ENCODE measurements at places on chromosomes 4 and X.

- DNase-seq = no peak
Observed at GRCh38 chrX:97482666-97483300, 599.1 kb downstream of the RPA4 start.

- DNase-seq = no peak
Observed at GRCh38 chr4:53601251-53601764, 10.0 kb upstream of the LNX1 start.

GRCh38 chr4:836750-837301 is 10.9 kb upstream of the CPLX1 start:
- DNase-seq = no peak

DNA sequence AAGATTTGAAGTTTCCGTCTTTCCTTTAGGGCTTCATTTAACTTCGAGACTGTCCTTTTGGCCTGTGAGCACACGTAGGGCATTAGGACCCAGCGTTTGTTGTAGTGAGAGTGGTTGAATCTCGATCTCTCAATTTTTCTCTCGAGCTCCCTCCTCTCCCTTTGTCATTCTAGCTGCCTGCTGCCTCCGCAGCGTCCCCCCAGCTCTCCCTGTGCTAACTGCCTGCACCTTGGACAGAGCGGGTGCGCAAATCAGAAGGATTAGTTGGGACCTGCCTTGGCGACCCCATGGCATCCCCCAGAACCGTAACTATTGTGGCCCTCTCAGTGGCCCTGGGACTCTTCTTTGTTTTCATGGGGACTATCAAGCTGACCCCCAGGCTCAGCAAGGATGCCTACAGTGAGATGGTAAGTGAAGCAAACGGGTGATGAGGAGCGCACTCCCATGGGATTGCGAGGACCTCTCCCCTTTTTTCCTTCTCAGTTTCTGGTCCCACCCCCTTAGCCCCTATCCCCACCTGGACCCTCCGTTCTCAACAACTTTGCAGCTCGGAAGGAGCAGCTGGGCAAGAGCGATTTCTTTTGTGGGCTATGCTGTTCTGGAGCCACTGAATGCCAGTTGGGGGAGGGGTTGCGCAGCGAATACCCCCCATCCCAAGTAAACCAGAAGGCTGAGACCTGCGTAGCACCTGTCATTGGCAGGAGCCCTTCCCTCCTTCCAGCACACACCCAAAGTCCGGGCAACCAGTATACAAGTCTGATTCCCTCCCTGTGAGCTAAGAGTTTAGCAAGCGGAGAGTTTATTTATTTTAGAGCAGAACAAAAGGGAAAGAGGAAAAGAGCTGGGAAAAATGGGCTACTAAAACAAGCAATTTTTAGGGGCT is at the start of gene TMEM35A:
Gene TMEM35A (plus strand): TSS at position 164 of the 883 bp plus-strand sequence. CDS start 124 bp downstream, at position 288.
- DNase-seq = no peak

GRCh38 chr4:37604461-37604860 is 81.7 kb downstream of the RELL1 start:
- DNase-seq = no peak

DNA sequence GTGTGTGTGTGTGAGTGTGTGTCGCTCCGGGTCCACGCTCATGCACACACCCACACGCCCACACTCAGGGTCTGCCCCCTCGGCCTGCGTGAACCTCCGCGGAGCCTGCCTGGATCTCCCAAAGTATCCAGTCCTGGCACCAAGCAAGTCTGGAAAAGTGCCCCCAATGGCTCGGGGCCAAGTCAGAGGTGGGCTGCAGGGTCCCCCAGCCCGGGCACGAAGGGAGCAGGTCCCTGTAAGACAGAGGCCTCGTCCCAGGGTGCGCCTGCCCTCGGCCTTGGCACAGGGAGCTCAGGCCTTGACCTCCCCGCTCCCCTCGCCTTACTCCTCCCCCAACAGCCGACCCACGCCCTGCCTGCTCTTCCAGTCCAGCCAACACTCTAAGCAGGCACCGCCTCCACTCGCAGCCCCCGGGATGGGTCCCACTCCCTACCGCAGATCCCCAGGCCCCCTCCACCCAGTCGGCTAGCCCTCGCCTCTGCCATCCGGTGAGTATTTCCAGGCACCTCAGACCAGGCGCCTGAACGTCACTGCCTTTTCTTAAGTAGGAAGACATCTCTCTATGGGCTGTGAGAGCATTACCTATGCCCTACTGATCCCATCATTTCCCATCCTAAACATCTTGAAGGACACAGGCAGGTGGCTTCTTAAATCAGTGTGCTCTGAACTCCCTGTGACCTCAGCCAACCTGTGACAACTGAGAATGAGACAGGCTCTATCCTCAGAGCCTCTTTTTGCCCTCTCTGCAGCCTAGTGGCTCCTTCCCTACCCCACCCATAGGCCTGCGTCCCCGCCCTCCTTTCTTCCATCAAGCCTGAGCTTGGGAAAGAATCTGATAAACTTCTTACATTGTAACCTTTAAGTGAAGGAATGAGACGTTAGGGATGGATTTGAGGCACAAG is 704 bp downstream of the FAM114A1 start:
- DNase-seq = no peak

DNA sequence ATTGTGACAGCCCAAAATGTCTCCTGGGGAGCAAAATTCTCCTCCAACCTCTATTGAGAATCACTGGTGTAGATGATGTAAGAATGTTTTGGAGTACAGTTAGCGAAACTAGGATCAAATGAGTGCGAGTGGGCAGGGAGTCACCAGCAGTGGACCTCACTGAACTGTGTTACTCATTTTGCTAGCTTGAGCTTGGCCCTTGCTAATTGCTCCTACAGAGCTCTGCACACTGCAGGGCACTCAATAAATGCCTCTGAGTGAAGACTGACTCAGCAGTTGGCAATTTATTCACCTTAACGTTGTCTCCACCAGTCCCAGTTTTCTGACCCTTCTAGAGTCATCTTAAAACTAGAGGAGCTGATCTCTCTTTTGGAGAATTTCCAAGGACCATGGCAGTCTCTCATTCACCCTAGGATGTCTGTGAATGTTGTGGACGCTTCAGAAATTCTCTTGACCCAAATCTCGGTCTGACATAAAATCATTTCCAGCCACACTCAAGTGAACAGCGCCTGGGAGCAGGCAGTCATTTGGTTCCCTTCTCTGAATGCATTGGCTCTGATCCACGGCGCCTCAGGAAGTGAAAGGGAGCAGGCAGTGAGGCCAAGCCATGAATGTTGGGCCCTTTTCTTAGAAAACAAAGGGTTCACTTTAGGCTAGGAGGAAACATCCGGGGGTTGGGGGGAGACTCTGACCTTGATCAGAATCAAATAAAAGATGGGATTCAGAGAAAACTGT is 148.1 kb downstream of the NWD2 start:
- DNase-seq = no peak

GRCh38 chrX:107290019-107290418 is 83.6 kb downstream of the DNAAF6 start:
- no peak for DNase-seq

DNA sequence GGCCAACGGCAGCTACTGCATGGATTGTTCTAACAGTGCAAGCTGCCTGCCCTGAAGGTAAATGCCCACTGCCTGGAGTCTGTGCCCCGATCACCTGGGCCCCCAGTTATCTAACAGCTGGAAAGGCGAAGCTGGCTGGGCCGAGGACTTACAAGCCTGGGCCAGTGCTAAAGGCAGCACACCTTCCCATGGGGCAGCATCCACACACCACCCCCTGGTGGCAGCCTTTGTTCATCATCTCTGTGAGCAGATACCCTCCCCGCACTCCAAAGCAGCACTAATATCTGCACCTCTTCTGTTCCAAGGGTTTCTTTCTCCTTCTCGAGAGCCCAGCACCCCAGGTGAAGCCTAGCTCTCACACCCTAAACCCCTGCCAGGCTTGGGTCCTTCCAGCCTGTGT is 7.6 kb downstream of the SLC2A9 start:
- no peak for DNase-seq

- no peak for DNase-seq
Observed at GRCh38 chr4:168832763-168833575, 177.1 kb downstream of the CBR4 start.

DNA sequence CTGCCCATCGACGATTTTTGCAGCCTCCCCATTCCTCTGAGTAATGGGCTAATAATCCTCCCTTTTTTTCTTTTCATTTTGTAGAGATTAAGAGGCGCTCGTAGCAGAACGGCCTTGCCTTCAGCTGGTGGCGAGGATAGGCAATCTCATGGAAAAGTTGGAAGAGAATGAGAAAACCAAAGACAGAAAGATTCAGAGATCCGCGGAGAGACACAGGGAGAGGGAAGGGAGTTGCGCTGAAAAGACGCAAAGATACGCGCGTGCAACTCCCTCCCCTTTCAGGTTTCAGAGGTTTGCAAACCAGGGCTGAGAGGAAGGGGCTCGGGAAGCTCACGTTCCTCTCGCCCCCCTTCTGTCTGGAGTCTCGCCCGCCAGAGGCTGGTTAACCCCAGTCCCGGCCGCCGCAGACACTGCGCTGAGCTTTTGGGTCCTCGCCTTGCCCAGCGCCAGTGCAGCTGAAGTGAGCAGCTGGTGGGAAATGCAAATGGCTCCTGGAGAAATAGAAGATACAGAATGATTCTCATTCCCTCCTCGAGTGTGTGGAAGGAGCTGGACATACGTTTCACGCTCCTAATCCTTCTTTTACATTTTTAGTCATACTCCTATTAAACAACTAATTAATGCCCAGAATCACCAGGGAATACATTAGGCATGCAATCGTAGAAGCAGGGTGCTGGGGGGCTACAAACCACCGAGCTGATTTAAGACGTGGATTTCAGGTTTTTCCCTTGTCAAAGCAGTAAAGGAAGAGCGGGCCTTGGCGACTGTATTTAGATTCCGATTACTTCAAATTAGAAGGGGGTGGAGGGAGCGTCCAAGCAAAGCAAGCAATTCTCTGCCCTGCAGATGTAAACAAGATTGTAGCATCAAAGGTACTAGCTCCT is 16.6 kb upstream of the PITX2 start:
- no peak for DNase-seq

DNA sequence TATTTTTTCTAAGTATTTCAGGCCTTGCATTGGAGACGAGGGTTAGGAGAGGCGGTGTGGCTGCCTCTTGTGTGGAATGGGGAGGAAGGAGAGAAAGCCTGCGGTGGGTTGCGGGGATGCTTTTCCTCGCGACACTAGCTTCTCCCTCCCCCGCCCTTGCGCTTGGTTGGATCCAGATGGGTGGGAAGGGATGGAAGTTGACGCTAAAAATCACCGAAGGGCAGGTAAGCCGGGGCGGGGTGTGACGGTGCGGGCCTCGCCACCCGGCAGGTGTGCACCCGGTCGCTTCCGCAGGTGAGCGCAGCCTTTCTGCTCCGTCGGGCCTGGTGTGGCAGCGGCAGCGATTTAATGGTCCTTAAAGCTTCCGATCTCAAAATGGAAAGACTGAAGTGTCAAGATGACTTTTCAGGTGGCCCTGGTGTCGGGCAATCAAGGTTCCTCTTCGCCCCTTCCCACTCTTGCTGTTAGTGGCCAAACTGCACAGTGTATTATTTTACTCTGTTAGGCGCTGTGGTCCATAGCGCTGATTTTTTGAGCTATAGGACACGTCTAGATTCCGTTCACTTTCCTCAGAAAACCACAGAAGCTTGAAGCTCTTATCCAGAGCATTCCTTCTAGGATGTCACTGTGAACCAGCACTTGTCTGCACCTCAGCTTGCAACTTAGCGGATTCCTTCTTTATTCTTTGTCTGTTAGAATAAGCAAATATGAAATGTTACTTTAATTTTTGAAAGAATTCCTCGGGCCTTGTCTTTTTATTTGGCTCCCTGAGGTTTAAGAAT is 765 bp downstream of the ENOPH1 start:
- peak; percentile 43 for DNase-seq

DNA sequence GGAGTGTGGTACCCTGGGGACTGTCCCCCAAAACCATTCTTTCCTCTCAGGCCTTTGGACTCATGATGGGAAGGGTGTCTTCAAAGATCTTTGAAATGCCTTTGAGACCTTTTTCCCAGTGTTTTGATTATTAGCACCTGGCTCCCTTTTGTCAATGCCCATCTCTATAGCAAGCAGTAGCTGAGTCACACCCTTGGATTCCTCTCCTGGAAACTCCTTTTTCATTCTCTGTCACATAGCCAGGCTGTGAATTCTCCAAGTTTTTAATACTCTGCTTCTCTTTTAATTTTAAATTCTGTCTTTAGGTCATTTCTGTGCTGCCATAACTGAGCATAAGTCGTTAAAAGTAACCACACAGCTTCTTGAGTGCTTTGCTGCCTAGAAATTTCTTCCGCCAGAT is 29.7 kb downstream of the IL21 start:
- DNase-seq = no peak

DNA sequence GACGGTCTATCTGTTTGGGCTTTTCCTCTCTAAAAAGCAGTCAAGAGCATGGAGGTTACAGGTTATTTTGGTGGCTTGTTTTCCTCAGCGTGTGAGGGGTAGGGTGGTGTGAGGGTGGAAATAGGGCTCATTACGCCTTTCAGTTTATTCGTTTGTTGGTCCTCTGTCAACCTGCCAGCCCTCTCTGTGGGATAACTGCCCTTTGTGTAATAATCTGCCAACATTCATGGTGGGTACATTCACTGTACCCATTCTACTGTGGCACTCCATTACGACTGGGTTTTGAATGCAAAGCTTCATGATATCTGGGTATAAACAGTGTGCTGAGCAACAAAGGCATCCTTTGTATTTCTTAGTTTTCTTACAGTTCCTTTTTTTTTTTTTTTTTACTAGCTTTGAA is 136.4 kb downstream of the ADGRL3 start:
- no peak for DNase-seq

DNA sequence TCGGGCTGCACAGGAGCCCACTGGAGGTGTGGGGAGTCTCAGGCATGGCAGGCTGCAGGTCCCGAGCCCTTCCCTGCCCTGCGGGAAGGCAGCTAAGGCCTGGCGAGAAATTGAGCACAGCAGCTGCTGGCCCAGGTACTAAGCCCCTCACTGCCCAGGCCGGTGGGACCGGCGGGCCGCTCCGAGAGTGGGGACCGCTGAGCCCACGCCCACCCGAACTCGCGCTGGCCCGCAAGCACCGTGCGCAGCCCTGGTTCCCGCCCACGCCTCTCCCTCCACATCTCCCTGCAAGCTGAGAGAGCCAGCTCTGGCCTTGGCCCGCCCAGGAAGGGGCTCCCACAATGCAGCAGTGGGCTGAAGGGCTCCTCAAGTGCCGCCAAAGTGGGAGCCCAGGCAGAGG is 82.0 kb upstream of the NEIL3 start:
- no peak for DNase-seq

- DNase-seq = no peak
Observed at GRCh38 chr4:2277956-2278355, 16.0 kb upstream of the MXD4 start.

GRCh38 chr4:153890761-153891160 is 101.9 kb upstream of the SFRP2 start:
- DNase-seq = no peak

- DNase-seq = no peak
Observed at GRCh38 chr4:176778491-176778890, 14.2 kb downstream of the VEGFC start.

DNA sequence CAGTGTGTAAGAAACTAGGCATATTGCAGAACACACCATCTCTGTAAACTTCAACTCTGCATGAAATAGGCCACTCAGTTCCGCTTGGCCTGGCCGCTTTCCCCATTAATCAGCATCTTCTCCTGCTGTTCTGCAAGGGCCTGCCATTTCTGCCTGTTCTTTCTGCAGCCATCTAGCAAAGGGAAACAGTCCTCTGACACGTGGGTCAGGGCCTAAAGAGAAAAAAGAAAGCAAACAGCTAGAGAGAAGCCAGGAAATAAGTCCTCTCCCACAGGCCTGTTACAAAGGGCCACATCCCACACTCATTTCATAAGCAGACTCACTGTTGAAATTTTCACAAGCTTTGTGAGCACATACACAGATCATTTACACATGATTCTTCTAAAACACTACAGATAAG is 130.1 kb downstream of the PDE5A start:
- DNase-seq = no peak
